Right renal cortex interstitium (tissue), 3 donors: ENCODE measurements at places on chromosomes 3 and 15.

DNA sequence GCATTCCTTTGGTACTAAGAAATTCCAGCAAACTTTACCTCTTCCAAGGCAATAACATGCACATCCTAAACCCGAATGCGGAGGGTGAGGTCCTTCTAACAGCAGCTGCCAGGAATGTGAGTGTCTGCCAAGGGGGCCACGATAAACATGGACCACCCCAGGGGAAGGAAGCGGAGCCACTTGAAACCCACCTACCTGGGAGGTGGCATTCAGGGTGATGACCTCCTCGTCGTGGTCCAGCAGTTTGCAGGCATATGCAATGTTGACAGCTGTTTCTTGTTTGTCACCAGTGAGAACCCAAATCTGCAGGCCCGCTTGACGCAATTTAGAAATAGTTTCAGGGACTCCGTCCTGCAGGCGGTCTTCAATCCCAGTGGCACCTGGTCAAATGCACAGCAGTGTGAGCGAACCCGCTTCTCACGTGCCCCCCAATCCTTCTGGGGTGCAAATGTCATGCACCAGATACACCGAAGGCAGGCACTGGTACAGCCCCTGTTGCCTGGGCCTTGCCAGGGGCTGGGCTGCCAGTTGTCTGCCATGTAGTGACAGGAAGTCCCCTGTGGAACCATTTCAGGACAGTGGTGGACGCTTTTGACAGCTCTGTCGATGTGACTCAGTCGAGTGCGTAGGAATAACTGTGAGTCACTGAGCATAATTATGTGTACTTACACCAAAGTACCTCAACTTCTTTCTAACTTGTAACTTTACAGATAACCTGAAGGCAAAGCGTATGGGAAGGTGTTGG lies 161.2 kb downstream of the ATP10A start:
- no peak for DNase-seq

GRCh38 chr15:89206908-89207331 lies 14.5 kb downstream of the RLBP1 start:
- DNase-seq, result peak; percentile 50

GRCh38 chr15:33292717-33293307 lies 18.0 kb upstream of the RYR3 start:
- no peak for DNase-seq

DNA sequence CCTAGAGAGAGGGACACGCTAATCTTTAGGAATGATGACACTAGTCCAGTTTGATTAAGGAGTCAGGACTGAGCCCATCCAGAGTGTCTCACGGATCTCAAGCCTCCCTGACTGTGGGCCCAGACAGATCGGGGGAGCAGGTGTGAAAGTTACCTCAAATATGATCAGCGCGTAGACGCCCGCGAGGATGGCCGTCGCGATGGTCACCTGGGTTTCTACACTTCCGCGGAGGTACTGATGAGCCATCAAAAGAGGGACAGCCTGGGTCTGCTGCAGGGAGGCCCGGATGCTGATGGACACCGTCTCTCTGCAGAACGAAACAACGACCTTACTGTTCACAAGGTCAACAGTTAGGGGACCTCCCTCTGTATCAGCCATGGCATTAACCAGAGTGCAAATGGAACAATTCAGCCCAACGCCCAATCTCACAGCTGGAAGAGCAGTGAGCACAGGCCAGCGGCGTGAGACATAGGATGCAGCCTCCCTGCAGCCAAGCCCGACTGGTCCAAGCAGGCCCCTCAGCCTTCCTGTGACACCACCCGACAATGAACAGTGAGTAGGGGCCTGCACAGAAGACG lies 84.4 kb downstream of the OCA2 start:
- no peak for DNase-seq
